AG04450 (cell line): ENCODE measurements at places on chromosomes 7 and 10.

- DNase-seq, result peak; percentile 91
Observed at GRCh38 chr10:17025444-17026295, 103.9 kb downstream of the CUBN start.

- no peak for DNase-seq
Observed at GRCh38 chr7:68678196-68678595, 920.1 kb upstream of the AUTS2 start.

DNA sequence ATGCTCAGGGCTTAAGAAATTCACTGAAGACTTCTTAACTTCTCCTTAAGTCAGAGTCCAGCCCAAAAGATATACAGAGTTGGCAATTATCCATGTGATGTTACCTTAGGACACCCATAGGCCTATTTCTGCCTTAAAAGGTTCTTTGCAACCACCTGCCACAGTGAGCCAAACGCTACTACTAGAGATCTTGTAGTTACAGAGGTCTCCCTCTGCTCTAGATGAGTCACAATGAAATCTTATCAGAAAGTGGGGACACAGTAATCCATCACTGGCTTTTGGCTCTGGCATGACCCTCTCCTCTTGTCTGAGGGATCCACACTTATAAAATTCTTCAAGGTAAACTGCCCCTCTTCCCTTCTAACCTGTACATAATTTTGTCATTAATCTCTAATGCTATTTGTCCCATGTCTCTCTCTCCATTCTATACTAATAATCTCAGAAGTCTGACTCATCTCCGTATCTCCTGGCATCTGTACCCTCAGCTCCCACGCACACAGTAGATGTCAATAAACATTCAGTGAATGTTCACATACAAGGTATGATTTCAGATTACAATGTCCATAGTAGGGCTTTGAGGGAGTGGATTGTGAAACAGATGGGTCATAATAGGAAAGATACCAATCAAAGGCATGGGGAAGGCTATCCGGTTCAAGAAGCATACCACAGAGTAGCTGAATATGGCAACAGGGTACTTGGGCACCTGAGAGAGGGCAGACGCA is 112.1 kb downstream of the SGMS1 start:
- DNase-seq, result no peak

DNA sequence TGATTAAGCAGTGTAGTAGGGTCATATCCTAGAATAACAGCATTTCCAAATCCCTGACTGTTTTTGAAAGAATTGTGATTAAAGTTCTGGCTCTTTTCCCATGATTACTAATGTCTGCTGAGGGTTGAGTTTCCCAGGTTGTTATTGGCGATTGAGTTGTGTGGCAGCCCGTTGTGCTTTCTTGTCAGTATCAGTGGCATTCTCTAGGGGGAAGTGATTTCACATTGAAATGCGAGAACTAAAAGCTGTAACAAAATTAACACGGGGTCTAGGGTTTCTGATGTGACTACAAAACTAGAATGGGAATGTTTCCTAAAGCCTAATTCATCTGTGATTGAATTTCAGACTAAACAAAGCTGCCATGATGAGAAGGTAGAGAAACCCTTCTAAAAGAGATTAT is 349.4 kb downstream of the EXOC4 start:
- DNase-seq, result no peak

DNA sequence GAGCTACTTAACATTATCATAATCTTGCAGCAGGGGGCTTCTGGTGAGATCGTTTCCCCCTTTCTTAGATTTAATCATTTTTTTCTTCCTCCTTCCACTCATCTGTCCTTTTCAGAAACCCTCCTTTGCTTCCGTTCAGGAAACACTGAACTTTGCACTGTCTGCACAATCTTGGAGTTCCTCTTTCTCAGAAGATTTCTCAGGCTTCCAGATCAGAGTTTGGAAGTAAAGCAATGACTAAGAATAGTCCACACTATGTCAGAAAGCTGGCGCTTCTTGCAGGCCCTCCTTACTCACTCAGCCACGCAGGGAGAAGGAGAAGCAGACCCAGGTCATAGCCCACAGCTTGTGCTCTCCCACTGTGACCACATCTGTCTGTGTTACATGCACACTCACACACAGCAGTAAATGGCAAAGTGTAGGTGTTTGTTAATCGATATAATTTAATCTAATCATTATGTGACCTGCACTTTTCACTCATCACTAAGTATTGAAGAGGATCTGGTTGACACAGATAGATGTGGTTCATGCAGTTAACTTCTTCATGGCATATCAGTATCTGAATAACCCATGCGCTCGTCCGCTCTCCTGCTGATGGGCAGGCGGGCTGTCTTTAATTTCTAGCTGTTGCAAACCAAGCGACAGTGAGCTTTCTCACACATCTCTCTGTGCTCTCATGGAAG is 30.2 kb downstream of the ALOX5 start:
- DNase-seq, result no peak

DNA sequence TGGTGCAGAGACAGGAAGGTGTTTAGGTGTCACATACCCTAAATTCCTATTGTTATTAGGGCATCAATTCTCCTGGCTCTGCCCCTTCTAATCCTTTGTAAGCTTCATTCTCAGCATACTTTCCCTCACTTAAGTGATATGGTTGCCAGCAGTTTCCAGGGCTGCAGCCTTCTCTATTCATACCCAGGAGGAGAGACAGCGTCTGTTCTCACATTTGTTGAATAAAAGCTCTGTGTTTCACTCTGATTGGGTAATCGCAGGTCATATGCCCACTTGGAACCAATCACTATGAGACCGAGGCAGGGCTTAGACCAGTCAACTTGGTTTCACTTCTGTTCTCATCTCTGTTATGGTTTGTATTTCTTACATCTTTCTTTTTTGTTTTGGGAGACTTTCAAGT is 109.6 kb upstream of the MTPN start:
- peak; percentile 69 for DNase-seq

GRCh38 chr7:7786595-7786994 is 68.2 kb upstream of the RPA3 start:
- DNase-seq, result no peak

GRCh38 chr10:78777466-78777865 is 291.3 kb upstream of the ZMIZ1 start:
- DNase-seq, result no peak

DNA sequence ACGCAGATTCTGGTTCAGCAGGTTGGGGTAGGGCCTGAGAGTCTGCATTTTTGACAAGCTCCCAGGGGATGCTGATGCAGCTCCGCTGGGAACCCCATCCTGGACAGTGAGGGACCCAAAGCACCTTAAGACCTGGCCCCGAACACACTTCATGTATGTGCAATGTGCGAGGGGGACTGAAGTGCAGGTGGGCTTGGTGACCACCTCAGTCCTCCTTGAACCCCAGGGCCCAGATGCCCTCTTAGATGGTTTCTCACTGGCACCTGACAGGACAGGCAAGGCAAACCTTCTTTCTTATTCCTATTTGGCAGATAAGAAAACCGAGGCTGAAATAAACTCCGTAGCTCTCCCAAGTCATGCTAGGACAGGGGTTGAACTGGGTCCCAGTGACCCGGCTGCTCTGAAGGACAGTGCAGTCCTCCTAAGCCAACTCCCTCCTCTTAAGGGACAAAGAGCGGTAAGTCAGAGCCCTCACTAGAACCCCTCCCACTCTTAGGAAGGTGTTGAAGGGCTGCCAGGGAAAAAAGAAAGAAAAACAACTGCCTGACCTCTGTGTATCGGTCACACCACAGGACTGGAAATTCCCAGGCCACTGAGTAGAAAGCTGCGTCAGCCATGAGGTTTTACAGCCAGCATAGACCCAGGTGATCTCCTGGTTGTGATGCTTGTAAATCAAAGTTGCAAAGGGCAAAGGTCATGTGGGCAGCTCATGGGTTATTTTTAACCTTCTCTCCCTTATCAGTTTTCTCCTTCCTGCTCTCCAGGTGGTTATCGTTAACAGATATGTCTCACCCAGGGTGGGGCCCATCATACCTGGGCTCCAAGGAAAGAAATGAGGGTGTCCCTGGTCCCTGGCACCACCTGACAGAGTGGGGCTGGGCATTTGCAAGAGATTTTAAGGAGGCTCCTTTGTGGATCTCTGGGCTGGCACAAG is 90.9 kb upstream of the SMNDC1 start:
- peak; percentile 86 for DNase-seq

DNA sequence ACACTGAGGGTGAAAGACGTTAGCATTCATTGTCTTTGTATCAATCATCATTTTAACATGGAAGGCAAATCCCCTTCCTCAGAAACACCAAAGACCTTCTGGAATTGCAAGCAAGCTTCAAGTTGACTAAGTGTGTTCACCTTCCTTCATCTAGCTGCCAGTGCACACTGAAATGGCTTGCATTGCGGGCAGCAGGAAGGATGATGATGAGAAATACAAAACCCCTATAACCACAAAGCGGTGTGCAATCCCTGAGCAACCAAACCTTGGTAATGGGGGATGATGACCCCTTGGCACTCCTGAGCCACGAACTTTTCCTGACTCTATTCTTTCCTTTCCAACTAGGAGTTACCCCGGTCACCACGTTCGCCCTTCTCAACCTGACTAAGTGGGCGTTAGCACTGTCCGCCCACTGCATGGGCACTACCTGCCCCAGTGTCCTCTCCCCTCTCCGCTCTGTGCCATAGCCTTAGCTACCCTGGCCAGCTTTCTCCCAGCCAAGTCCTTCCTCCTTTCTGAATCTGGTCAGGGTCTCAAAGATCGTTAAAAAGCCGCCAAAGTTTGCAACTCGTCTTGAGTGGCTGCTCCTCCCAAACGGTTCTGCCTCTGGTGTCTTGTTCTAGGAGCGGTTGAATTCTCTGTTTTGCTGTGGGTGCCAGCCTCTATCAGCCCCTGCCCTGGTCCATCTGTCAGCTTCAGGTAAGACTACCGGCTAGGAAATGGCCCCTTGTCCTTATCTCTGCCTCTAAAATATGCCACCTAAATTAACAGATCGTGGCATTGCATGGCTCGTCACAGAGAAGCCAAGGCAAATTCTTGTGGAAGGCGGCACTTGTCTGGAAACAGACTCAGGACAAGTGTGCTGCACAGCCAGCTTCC is 586 bp upstream of the AOC1 start:
- no peak for DNase-seq

DNA sequence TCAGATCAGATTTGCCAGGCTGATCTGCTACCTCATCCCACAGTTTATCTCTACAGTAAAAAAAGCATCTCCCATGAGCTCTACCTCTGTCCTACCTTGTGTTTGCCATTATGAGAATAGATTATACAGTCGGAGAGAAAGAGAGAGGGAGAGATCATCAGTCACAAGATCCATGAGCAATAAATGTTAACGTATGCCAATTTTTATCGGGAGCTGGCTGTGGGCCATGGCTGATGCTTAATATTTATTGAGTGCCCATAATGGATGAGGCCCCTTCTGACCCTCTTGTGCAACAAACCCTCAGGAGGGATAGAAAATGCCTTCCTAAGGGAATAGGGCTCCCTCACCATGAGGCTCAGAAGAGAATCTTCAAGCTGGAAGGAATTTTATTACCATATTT is 52.8 kb downstream of the C10orf90 start:
- DNase-seq, result no peak

GRCh38 chr10:88401671-88402347 is 181.3 kb downstream of the RNLS start:
- DNase-seq, result no peak

DNA sequence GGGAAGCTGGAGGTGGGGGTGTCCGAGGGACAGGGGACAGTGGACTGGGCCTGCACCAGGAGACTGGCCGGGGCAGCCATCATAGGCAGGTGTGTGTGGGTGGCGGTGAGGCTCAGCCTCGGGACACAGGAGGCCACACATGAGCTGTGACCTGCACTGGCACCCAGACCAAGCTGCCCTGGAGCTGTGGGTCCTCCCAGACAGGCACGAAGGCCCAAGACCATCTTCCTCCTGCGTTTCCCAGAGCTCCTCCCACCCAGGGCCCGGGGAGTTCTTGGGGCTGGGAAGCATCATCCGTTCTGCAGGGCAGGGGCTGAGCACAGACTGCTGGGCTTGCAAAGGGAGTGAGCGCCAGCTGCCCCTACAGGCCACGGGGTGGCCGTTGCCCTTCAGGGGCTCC is 87.4 kb downstream of the PDGFA start:
- no peak for DNase-seq

GRCh38 chr10:65341323-65341925 is 1584.4 kb upstream of the LRRTM3 start:
- no peak for DNase-seq

DNA sequence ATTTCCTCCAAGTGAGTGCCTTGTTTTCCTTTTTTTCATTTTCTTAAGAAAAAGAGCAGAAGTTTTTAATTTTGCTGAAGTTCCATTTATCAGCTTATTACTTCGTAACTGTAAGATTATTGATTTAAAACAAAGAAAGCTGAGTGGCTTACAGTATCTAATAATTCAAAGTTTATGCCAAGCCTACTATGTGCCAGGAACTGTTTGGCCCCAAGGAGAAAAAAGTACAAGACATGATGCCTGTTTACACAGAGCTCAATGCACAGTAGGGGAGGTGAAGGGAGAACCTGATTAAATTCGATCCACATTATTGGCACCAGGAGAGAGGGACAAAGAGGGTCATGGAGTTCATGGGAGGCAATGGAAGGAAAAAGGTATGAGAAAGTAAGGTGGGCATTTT is 419.3 kb upstream of the ZMIZ1 start:
- DNase-seq, result no peak

DNA sequence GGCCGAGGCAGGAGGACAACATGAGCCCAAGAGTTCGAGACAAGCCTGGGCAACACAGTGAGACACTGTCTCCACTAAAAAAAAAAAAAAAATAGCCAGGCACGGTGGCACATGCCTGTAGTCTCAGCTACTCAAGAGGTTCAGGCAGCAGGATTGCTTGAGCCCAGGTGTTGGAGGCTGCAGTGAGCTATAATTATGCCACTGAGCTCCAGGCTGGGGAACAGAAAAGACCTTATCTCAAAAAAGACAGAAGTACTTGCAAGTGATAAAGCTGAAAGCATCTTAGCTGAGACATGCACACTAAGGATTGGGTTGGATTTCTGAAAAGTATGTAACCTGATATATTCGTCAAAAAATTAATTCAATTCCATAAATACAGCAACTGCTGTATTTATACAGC is 68.4 kb downstream of the PPP1R3C start:
- no peak for DNase-seq

- no peak for DNase-seq
Observed at GRCh38 chr7:121214657-121215056, 114.1 kb upstream of the WNT16 start.

DNA sequence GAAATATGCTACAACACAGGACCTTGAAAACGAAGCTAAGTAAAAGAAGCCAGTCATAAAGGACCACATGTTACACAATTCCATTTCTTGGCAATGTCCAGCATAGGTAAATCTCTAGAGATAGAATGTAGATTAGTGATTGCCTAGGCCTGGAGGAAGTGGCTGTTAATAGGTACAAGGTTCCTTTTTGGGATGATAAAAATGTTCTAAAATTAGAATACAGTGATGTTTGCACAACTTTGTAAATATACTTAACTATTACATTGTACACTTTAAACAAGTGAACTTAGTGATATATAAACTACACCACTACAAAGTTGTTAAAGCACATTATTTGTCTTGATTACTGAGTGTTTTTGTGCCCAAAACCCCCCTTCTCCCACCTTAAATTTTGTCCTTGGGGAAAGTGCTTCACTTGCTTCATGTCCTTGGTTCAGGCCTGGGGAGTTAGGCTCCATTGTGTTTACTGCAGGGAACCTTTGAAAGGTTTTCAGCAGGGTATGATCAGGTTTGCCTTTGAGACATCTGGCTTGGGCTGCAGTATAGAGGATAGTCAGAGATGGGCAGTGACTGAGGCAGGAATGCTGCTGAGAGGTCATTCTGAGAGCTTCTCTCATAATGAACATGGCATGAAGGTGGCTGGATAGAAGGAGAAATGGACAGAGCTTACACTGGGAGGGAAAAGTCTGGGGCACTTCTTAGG is 1052.6 kb downstream of the REEP3 start:
- no peak for DNase-seq

- DNase-seq, result no peak
Observed at GRCh38 chr10:133459454-133460207, 5.9 kb downstream of the SCART1 start.
